ENCODE measurements at places on chromosomes 3 and 15.

GRCh38 chr3:81864272-81864671 is 102.8 kb upstream of the GBE1 start:
- DNase-seq, result no peak

DNA sequence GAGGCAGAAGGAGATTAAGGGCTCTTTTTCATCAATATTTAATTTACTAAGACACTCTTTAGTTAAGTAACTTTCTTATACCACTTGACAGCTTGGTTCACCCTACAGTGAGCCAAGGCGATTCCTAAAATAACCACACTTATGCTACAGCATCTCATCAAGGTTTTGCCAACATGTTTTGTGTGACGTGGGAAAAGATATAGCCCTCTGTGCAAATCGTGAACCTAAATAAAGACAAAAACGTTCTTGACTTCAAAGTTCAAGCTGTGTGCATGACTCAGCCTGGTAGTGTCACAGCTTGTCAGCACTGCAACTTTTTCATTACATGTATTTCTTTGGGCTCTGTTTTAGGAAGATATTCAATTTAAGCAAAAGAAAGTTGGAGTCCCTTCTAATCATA is 297.0 kb upstream of the EPHA3 start:
- DNase-seq, result no peak

GRCh38 chr15:41689834-41690233 is 29.6 kb downstream of the MGA start:
- DNase-seq, result no peak

GRCh38 chr3:106185949-106186348 is 317.1 kb upstream of the CBLB start:
- DNase-seq, result no peak

DNA sequence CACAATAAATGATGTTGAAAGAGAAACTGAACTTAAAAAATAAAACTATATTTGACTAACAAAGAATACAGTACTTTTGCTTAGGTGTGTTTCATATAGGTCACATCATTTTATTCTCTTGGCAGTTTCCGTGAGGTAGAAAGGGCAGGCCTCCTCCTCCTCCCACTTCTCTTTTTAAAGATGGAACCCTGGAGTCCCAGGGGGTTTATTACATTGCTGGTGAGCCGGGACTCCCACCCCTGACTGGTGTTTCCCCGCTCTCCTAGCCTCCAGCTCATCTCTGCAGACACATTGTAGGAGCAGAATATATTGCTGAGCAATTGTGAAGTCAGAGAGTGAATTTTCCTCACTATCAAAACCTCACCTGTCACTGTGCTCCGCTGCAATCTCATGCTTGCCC is 30.0 kb downstream of the ZDHHC23 start:
- no peak for DNase-seq

GRCh38 chr15:92366381-92366780 is 27.3 kb upstream of the ST8SIA2 start:
- no peak for DNase-seq

- DNase-seq, result no peak
Measured at GRCh38 chr3:64488939-64489338, 198.9 kb downstream of the ADAMTS9 start.

DNA sequence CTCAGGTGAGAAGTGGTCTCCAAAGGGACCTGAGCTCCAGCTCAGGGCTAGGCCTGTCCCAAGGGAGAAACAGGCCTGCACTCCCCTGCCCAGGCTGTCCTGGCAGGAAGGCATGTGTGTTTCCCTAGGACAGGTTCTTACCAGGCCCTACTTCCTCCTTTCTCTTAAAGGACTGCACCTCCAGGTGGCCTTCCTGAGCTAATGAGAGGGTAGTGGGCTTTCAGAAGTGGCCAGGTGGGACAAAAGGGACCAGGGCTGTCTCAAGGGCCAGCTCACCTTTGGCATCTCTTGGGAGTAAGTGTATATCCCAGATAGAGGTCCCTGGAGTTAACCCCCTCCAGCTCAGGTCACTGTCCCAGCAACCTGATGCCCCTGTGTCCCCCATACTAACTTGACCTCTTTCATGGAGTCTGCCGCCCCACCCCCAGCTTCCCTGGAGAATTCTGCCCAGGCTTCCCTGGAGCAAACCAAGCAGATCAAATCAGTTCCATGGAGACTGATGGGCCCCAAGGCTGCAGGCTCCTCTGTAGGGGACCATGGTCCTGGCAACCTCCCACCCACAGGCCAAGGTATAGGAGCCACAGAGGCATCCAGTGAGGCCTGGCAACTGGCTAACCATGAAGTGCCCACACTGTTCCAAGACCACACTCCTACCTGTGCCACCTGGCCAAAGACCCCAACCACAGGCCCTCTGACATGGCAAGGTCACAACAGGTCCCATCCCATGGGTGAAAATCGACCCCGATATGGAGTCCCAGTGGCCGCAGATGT is 67.6 kb downstream of the ZNF445 start:
- DNase-seq, result no peak

DNA sequence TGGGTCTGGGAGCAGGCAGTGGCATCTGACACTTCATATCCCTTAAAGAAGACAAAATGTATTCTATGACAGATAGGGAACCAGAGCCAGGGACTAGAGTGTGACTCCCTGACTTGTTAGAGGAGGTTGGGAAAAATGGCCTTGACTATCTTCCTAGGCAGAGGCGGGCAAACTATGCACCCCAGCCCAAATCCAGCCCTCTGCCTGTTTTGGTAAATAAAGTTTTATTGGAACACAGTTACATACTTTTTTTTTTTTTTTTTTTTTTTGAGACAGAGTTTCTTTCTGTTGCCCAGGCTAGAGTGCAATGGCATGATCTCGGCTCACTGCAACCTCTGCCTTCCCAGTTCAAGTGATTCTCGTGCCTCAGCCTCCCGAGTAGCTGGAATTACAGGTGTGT is 47.3 kb downstream of the QTRT2 start:
- no peak for DNase-seq

DNA sequence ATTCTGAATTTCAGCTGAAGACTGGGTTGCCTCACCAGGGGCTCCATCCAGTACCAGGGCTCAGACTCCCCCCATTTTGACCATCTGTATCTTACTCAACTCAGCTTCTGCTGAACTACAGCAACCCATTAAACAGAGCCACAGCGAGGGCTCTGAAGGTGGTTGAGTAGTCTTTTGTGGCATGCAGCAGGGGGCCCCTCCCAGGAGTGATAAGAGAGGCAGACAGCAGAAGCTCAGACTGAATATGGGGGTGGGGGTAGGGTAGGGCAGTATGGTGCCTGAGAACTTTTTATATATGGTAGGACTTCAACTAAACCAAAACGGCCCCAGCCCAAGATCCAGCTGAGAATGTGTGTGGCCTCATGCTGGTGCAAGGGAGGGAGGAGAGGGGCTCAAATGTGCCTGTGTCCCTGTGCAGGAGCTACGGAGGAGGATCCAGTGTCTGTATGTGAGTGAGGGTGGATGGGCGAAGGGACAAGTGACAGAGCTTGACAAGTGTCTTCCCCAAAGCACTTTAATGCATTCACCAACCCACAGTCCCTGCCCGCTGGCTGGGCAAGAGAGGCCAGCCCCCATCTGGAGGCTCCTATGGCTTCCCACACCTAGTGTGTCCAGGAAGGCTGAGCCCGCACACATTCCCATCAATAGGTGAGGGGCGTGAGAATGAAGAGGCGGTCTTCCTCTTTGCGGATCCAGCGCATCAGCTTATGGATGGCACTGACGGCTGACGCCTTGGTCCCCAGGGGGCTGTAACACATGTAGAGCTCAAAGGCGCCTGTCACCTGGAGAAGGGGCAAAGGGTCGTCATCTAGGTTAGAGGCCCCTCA is 4.9 kb upstream of the MST1R start:
- no peak for DNase-seq

GRCh38 chr15:90665288-90666134 is 51.6 kb upstream of the BLM start:
- DNase-seq, result no peak

DNA sequence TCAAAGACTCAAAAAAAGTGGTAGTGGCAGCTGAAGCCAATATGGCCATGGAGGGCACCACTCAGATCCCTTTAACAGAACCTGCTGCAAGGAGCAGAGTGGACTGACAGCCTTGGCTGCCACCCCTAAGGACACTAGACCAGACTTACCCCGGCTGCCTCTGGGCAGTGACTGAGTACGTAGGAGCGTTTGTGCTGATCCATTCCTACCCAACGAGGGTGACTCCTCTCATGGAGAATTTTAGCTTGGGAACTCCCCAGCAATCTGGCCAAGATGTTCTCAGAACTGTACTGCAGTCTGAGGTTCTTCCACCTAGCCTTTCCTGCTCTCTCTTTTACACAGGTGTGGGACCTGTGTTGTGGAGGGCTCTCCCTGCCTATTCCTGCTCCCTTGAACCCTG is 22.1 kb downstream of the CLEC3B start:
- DNase-seq, result no peak

DNA sequence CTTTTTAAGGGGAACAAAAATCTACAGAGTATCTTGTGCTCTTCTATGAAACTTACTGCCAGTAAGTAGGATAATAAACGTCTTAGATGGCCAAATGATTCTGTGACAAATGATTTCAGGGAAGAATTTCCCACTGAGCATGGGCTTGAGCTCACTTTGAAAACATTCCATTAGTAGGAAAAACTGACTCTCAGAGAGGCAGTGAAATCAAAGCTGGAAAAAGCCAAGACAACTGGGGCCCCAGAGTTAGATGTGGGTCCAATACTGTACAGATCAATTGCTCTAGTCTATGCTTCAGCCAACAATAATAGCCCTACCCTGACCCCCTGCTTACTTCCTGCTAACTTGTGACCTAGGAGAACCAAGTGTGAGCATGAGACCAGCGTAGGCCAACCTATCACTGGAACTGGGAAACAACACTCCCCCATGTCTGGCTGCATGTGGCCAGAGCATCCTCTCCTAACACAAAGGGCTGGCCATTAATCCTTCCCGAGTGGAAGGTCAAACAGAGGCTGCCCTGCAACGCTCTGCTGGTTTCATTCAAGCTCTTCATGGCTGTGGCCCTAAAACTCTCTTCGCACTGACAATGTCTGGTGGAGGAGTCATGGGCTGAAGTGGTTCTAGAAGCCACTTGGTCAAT is 68.8 kb downstream of the FOXB1 start:
- DNase-seq, result no peak

DNA sequence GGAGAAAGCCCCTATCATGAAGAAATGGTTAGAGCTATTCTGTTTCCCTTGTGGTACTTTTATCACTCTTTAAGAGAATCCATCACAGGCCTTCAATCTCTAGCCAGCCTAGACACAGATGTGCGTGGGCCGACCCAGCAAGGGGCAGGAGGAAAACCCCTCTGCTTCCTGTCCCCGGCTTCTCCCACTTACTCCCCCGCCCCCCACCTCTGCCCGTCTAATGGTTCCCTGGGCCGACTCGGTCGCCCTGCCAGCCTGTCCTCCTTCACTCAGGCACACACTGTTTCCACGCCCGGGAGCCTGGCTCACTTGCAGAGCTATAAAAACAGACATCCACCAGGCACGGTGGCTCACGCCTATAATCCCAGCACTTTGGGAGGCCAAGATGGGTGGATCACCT is 58.3 kb upstream of the TFRC start:
- DNase-seq, result no peak

- DNase-seq, result no peak
Measured at GRCh38 chr3:16374047-16374934, 109.3 kb downstream of the OXNAD1 start.

DNA sequence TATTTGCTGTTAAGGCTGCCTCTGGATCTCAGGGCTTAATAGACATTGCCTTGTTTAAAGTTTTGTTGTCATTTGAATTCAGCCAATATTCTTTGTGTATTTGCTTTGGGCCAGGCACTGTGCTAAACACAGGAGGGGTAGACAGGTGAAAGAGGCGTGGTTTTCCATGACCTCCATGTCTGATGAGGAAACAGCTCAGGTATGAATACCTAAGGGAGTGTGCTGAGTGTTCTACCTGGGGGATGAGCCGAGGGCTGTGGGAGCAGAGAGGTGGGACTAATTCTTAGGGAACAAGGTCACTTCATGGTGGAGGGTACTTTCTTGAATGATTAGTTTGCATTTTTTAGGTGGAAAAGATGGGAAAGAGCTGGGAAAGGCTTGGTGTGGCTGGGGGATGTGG is 108.2 kb downstream of the THSD4 start:
- DNase-seq, result no peak

DNA sequence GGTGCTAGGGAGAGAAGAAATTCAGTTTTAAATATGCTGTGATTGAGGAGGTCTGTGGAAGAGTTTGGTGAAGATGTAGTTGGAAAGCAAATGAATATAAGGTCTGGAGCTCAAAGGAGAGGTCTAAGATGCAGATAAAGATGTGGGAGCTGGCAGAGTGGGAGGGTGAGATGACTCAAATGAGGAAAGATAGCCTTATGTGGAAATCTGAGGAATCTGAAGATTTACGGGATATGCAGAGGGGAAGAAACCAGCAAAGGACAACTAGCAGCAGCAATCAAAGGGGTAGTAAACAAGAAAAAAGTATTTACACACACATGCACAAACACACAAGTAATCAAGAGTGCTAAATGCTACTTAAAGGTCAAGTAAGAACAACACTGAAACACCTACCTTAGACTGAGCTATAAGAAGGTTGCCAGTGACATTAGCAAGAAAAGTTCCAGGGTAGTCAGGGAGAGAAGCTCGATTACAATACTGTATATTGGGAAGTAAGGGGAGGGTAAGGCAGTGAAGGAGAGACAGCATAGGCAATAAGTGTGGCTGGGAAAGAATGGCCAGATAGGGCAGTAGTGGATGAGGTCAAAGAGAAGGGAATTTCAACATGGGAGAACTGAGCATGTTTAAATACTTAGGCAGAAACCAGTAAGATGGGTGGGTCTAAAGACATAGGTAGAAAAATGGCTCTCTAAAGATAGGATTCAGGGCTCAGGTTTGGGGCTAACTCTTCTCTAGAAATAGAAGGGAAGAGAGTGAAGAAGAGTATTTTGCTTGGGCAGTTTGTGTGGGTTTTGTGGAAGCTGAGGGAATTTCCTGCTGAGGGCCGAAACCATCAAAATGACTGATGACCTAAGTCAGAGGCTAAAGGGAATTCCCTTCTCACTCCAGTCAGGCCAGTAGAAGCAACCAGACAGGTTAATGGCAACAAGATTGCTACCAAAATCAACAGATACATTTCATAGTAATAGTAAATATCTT is 8.9 kb downstream of the CMTM6 start:
- no peak for DNase-seq

DNA sequence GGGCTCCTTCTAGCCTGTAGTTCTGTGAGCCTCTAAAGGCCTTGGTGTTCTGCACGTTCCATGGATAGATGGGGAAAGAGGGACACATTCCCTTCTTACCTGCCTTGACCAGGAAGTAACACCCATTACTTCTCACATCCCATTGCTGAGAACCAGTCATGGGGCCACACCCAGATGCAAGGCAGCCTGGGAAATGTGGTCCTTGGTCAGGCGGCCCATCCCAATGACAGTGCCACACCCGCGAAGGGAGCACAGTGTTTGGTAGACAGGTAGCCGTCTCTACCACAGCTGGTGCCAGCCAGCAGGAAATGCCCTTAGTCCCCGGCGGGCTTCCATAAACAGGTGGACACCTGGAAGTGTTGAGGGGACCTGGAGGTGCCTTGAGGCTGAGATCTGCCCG is 23.2 kb upstream of the LCTL start:
- DNase-seq, result no peak
